ENCODE measurements at places on chromosomes 1 and 21. TPM values are rescaled to one million over a fixed set of nuclear protein-coding genes. Genes with fewer than 3 reads are reported as not detected.

The NFASC gene
- 0.03 TPM for total RNA-seq

GRCh38 chr1:65476327-65476726 is 55.9 kb downstream of the LEPR start:
- no peak overlapping the region for H3K4me3 ChIP-seq
- H3K4me1 ChIP-seq: no peaks in the 10 kb centered on the region
- peaks cover 2% of the 10 kb centered on the region for H3K27me3 ChIP-seq
- DNase-seq: no peak

DNA sequence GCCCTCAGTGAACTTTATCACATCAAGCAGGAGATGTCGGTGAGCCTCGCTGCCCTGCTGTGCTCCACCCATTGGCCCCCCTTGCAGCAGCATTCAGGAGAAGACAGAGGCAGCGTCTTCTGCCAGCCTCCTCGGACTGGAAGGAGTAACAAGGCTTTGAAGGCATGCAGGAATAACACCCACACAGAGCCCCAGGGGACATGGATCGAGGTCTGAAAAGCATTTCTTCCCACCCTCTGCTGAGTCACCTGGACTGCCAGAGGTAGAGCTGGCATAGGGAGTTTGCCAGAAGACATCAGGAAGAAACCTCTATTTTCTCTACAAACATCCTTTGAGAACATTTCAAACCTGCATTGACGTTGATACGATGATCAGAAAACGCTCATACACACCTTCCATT is 42.9 kb downstream of the COL18A1 start:
- H3K27ac ChIP-seq: no peak overlapping the region
- H3K36me3 ChIP-seq: no peaks in the 10 kb centered on the region
- DNase-seq: no peak
- no peaks in the 10 kb centered on the region for H3K27me3 ChIP-seq
- no peaks in the 10 kb centered on the region for H3K4me1 ChIP-seq
- no peak overlapping the region for H3K4me3 ChIP-seq

DNA sequence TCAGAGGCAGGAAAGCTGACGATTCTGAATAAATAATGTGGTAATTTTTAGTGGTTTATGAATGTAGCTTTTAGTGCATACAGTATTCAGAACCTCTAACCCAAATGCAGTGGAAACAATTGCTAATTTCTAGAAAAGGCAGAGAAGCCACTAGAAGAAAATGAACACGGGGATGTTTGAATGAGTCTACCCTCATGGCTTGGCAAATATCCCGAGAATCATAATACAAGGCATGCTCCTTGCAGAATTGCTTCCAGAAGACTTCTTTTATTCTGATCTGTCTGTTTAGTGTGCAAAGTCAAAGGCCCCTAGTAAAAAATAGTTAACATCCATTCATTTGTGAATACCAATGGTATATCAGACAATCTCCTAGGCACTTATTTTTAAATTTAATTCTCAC is 246.8 kb downstream of the LMO4 start:
- H3K36me3 ChIP-seq: no peaks in the 10 kb centered on the region
- H3K27me3 ChIP-seq: no peaks in the 10 kb centered on the region
- no peak overlapping the region for H3K27ac ChIP-seq
- no peak overlapping the region for H3K4me3 ChIP-seq

- peaks cover 27% of the 10 kb centered on the region for H3K36me3 ChIP-seq
- H3K27me3 ChIP-seq: no peaks in the 10 kb centered on the region
- no peak overlapping the region for H3K27ac ChIP-seq
- H3K4me1 ChIP-seq: peaks cover 17% of the 10 kb centered on the region
- H3K4me3 ChIP-seq: no peak overlapping the region
Measured at GRCh38 chr1:40742363-40743061, 41.1 kb upstream of the KCNQ4 start.

DNA sequence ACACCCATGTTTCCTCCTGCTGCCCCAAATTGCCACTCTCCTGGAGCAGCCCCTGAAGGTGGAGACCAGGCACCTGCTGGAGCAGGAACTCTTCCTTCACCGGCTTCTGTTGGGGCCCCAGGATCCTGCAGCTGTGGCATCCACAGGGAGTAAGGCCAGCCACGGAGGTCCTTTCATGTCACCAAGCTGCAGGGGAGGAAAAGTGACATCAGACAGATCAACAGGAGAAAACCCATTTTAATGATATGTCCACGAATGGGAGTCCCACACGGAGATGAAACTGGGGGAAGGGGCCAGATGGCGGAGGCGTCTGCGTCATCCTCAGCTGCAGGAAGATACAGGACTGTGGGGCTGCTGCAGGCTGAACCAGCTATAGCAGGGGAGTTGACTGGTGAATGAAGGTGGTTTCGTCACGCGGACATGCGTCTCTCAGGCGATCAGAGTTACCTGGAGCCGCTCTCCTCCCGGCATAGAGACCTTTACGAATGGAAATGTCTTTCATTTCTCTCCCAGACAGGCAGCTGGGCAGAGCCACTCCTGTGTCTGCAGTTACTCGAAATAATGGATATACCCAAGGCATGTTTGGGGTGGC is 9.9 kb downstream of the TP73 start:
- no peaks in the 10 kb centered on the region for H3K27me3 ChIP-seq
- H3K4me1 ChIP-seq: no peaks in the 10 kb centered on the region
- no peak for DNase-seq
- no peak overlapping the region for H3K27ac ChIP-seq
- H3K36me3 ChIP-seq: no peaks in the 10 kb centered on the region

DNA sequence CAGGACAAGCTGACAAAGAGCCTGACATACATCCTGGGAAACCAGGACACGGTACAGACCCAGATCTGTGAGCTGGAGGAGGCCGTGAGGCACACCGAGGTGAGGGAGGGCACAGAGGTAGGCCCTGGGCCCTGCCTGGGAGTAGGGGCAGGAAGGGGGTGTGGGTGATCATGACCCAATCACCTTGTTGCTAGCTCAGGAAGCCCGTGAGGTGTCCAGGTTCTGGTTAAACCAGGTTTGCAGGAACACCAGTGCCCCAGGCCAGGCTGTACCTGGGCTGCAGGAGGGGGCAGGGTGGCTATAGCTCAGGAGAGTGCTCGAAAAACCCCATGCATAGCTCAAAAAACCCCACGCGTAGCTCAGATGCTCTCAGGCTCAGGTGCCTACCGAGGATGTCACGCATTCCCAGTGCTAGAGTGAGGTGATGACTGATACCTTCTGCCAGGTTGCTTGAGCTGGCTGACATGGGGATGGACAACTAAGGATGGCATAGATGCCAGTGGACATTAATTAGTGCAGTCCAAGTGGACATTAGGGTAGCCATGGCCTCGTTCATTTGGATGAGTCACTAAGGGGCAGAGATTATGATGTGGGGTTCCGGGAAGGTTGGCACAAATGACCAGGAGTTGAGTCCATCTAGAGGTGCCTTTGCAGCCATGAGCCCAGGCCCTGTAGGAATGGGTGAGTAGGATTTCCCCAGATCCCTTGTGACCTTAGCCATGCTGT is 3.7 kb downstream of the TRIM46 start:
- DNase-seq: no peak
- peaks cover 13% of the 10 kb centered on the region for H3K4me1 ChIP-seq
- no peak overlapping the region for H3K27ac ChIP-seq
- H3K36me3 ChIP-seq: no peaks in the 10 kb centered on the region
- no peak overlapping the region for H3K4me3 ChIP-seq
- no peaks in the 10 kb centered on the region for H3K27me3 ChIP-seq

DNA sequence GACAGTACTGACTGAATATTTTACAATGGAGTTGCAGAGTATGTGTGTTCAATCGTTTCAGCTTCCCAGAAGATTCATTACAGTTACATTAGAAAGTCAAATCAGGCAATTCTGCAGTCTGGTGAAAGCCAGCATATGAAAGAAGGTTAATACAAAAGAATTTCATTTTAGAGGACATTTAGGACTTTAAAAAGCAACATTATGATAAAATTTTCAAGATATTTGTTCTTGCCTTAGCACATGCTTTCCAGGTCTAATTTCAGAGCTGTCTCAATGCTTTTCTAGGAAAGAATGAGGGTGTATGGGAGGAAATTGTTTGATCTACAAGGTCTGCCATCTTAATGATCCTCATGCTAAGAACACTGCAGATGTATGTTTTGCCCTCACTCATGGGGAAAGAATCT is 63.2 kb downstream of the RERE start:
- DNase-seq: no peak
- no peak overlapping the region for H3K4me3 ChIP-seq
- no peaks in the 10 kb centered on the region for H3K27me3 ChIP-seq
- no peak overlapping the region for H3K27ac ChIP-seq

- H3K36me3 ChIP-seq: no peaks in the 10 kb centered on the region
- no peak overlapping the region for H3K4me3 ChIP-seq
- H3K4me1 ChIP-seq: no peaks in the 10 kb centered on the region
Measured at GRCh38 chr1:34879230-34879629, 19.7 kb upstream of the SMIM12 start.

- H3K27me3 ChIP-seq: no peaks in the 10 kb centered on the region
- no peaks in the 10 kb centered on the region for H3K4me1 ChIP-seq
- H3K36me3 ChIP-seq: no peaks in the 10 kb centered on the region
- H3K4me3 ChIP-seq: no peak overlapping the region
- no peak overlapping the region for H3K27ac ChIP-seq
Measured at GRCh38 chr1:80059940-80060339, 1053.4 kb upstream of the ADGRL4 start.

GRCh38 chr1:47190857-47191256 is 1.0 kb upstream of the PDZK1IP1 start:
- no peak for DNase-seq
- H3K4me3 ChIP-seq: no peak overlapping the region
- H3K27ac ChIP-seq: no peak overlapping the region
- H3K4me1 ChIP-seq: peaks cover 14% of the 10 kb centered on the region
- no peaks in the 10 kb centered on the region for H3K27me3 ChIP-seq

DNA sequence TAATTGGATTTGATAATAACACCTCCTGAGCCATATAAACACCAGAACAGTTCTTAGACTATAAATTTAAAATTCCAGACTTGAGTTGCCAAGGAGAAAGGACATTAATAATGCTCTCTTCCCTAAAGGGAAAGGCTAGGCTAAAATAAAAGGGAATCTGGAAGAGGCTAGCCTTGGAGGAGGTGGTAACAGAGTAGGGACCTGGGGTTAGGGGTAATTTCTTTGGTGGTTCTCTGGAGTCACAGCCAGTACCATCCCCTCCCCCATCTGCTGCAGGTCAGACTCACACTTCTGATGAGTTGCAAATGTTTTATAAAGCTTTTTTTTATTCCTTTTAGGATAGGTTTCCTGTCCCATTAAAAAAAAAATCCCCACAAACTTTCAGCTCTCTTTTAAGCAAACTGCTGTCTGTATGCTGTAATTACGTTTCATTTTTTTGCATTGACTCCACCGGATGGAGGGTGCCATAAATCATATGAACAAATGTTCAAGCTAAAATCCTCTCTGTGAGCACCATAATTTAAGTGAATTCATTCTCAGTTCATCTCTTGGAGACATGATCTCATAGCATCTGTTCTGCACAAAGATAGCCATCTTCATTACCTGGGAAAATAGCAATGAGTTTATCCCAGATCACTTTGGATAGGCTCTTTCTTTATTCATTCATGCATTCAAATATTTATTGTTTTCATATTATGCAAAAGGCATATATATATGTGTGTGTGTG is 379.6 kb downstream of the TTLL7 start:
- H3K4me3 ChIP-seq: no peak overlapping the region
- H3K27me3 ChIP-seq: no peaks in the 10 kb centered on the region
- no peak overlapping the region for H3K27ac ChIP-seq
- no peaks in the 10 kb centered on the region for H3K4me1 ChIP-seq
- no peaks in the 10 kb centered on the region for H3K36me3 ChIP-seq
- no peak for DNase-seq

- peaks cover 32% of the 10 kb centered on the region for H3K4me1 ChIP-seq
- no peak overlapping the region for H3K4me3 ChIP-seq
- no peaks in the 10 kb centered on the region for H3K27me3 ChIP-seq
- H3K36me3 ChIP-seq: 0 out of 2 replicates have a peak, but pooled peaks cover 3% of the 10 kb centered on the region
Measured at GRCh38 chr1:109388884-109389637, 8.7 kb downstream of the SORT1 start.

The TDRD10 gene
- total RNA-seq: not detected

DNA sequence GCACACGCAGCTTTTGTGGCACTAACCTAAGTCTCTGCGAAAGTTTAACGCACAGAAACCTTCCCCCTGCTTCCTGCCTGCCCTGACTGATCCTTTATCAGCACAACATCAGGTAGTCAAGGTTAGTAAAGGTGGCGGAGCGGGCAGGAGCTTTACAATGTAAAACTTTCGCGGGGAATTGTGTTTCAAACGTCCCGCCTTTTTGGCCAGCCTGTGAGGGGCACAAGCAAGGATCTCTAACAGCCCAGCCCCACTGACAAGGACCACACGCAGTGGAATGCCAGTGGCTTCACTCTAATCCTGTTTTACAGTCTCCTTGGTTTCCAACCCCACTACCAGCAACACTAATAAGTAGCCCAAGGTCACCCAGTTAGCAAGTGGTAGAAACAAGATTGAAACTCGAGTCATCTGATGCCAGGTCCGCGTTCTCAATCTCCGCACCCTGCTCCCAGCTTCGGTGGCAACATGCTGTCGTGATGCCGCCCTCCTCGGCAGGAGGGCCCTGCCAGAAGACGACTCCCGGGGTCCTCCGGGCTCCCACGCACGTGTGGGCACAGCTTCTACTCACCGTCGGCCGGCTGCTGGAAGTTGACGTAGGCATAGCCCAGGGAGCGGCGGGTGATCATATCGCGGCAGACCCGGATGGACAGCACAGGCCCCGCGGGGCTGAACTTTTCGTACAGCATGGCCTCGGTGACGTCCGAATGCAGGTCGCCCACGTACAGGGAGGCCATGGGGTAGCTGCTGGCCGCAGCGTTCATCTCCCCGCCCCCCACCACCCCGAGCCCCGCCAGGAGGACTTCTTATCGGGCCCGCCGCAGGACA is 1.2 kb downstream of the PABPC4 start:
- H3K4me1 ChIP-seq: peaks cover 32% of the 10 kb centered on the region
- peaks cover 56% of the 10 kb centered on the region for H3K36me3 ChIP-seq
- no peaks in the 10 kb centered on the region for H3K27me3 ChIP-seq
- peak overlapping the region; percentile 61 for H3K4me3 ChIP-seq

GRCh38 chr1:230073371-230074035 is 6.5 kb downstream of the GALNT2 start:
- peak; percentile 81 for DNase-seq
- no peak overlapping the region for H3K4me3 ChIP-seq
- H3K27me3 ChIP-seq: no peaks in the 10 kb centered on the region

- H3K27me3 ChIP-seq: no peaks in the 10 kb centered on the region
- no peak overlapping the region for H3K4me3 ChIP-seq
- no peak for DNase-seq
- H3K27ac ChIP-seq: no peak overlapping the region
Measured at GRCh38 chr1:91729621-91730358, 156.2 kb downstream of the TGFBR3 start.

The HES4 gene
- total RNA-seq: 68.7 TPM

GRCh38 chr1:16248603-16249516 is 11.9 kb upstream of the CPLANE2 start:
- DNase-seq: peak; percentile 62
- peaks cover 29% of the 10 kb centered on the region for H3K4me1 ChIP-seq
- H3K27me3 ChIP-seq: no peaks in the 10 kb centered on the region
- H3K36me3 ChIP-seq: peaks cover 53% of the 10 kb centered on the region
- H3K4me3 ChIP-seq: no peak overlapping the region
